ENCODE measurements at places on chromosomes 7 and 10.

- DNase-seq = peak; percentile 91
Observed at GRCh38 chr7:151503902-151504714, 15.6 kb downstream of the RHEB start.

- DNase-seq = peak; percentile 2
Observed at GRCh38 chr7:152173372-152174070, 148.0 kb downstream of the GALNT11 start.

- DNase-seq = no peak
Observed at GRCh38 chr10:16663444-16663843, 141.8 kb upstream of the C1QL3 start.

DNA sequence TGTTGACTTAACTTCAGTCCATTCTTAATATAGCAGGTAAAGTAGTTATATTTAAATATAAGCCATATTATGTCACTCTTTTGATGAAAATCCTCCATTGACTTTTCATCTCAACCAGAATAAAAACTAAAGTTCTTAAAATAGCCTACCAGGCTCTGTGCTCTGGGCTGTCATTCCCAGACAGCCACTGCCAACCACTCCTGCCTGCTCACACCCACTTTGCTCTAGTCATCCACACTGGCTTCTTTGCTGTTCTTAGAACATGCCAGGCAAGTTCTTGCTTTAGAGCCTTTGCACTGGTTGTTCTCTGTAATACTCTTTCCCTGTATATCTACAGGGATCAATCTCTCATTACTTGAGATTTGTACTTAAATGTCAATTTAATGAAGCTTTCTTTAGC, 80.6 kb downstream of the ZEB1 start:
- DNase-seq = peak; percentile 51

DNA sequence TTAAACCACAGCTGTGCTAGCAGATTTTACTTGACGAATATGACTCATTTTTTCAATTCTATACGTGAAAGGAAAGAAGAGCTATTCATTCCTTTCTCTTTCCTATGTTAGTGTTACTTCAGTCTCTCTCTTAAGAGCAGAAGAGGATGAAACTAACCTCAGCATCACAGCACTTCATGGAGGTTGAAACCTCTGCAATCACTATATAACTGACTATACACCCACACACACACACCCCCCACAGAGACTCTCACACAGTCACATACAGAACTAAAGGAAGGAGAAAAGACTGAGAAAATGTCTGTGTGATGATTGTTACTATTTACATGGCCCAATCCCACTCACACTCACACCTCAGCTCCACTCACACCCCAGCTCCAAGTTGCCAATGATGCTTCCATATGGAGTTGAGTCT, 104.2 kb downstream of the KIF20B start:
- no peak for DNase-seq

- no peak for DNase-seq
Observed at GRCh38 chr7:25272265-25272664, 44.0 kb upstream of the NPVF start.

DNA sequence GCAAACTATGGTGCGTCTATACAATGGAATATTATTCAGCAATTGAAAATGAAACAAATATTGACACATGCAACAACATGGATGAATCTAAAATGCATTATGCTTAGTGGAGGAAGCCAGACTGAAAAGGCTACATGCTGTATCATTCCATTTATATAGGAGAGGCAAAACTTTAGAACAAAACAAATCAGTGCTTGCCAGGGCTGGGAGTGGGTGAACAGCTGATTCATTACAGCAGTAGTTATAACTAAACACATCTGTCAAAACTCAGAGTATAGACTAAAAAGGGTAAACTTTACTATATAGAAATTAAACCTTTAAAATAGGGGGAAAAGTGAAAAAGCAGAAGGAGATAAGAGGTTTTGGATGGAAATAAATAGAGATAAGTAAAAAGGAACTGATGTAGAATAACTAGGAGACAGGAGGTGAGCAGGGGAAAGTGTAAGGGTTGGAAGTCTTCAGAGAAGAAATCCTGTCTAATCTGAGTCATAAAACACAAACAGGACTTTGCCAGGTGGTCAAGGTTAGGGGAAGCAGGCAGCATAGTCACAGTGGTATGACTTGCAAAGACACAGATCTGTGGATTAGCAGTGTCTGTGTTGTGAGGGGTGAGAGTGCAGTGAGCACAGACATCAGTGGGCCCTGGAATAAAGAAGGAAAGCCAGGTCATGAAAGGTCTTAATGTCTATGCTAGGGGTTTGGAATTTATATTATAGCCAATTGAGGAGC, 349.8 kb downstream of the PHTF2 start:
- peak; percentile 60 for DNase-seq

- DNase-seq = peak; percentile 17
Observed at GRCh38 chr10:23171232-23171876, 20.8 kb upstream of the PTF1A start.

- DNase-seq = no peak
Observed at GRCh38 chr7:117807676-117808075, 65.6 kb downstream of the CTTNBP2 start.

- no peak for DNase-seq
Observed at GRCh38 chr7:68438016-68438415, 1160.3 kb upstream of the AUTS2 start.

DNA sequence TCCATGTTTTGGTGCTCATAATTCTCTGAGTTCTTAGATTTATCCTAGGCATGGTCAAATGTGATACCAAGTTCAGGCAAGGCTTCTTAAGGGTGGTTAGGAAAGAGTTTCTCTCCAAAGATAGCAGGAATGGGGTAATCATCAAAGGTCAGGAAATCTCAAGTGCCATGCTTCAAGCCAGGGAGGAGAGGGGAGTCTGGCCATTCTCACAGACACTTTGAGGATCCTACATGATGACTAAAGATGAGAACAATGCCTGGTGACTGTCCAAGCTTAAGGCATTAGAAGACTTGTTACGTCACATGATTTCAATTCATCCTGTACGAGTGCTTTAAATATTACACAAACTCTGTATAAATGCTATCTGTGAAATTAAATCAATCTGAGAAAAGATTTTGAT, 59.4 kb downstream of the POM121L12 start:
- no peak for DNase-seq

DNA sequence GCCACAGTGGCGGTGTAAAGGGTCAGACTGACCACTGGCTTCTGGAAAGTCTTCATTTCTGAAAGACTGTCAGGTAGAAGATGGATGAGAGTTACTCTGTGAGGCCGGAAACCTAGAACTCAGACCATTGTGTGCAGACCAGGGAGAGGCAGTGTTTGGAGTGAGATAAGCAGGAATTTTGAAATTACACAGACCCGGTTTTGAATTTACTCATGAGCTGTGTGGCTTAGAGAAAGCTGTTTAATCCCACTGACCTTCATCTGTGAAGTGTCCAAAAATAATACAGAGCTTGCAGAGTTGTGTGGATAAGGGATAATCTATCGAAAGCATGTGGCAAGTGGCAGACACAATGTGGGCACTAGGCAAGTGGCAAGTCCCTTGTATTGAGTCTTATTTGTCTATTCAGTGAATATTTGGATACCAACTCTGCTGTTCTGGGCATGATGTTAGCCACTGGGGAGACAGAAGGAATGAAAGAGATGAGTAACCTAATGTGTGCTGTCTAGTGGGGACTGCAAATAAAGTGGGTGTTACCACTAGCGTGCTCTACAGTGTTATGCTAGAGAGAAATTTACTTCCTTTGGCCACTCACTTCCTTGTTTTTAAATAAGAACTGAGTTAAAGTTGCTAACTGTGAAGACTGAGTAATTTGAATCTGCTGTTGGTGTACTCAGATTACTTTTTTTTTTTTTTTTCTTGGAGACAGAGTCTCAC, 69.4 kb downstream of the KIAA1217 start:
- no peak for DNase-seq

DNA sequence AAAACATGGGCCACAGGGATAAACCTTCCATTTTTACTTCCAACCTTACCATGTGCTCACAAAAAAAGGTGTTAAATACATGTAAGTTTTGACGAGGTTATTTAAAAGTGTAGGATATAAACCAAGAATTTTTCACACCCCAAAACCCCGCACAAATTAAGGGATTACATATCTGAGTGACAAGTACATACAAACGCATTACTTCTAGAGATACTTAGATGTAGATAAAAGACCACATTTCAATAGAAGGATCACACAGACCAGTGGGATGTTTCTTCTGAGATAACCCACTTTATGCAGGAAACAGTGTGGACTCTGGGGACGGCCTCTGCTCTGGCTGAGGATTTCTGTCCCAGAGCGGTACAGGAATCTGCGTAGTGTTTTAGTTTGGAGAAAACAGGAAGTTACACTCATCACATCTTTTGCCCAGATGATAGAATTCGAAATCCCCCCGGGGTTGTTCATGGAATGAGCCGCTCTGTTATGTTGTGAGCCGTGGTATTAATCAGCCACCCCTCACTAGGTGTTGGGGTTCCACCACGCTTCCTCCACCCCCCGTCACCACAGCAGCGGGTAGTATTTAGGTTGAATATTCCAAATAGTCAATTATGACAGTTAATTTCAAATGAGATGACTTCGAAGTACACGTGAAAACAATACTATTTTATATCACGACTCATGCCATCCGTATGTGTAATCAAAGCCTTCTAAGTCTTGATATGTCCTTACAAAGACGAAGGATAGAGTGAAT, 1.3 kb upstream of the CUL1 start:
- DNase-seq = peak; percentile 47
